Stimulated activated CD8-positive, alpha-beta memory T cell treated with anti-CD3 and anti-CD28 coated beads, Interleukin-2, amount 100 ng/mL, for 1 hour (primary cell): ENCODE measurements at places on chromosomes 3 and 15.

- no peak for DNase-seq
Measured at GRCh38 chr15:63902671-63903035, 68.9 kb upstream of the HERC1 start.

DNA sequence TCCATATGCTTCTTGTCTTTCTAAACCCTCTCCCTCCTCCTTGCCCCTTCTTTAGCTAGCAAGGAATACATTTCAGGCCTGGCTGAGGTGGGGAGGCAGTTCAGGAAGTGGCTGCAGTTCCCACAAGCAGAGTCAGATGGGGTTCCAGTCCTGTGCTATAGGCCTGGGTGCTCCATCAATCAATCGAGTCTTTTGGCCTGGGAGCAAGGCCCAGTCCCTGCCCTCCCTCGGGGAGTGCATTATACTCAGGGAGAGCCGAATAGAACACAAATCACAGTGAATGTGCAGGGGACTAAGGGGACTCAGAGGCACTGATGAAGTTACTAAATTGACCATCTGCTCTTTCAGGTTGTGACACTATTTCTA lies 58.0 kb upstream of the HERC1 start:
- no peak for DNase-seq

GRCh38 chr3:55571913-55572312 lies 84.8 kb upstream of the WNT5A start:
- DNase-seq: no peak

GRCh38 chr15:85849946-85850345 lies 55.2 kb upstream of the KLHL25 start:
- DNase-seq: no peak

DNA sequence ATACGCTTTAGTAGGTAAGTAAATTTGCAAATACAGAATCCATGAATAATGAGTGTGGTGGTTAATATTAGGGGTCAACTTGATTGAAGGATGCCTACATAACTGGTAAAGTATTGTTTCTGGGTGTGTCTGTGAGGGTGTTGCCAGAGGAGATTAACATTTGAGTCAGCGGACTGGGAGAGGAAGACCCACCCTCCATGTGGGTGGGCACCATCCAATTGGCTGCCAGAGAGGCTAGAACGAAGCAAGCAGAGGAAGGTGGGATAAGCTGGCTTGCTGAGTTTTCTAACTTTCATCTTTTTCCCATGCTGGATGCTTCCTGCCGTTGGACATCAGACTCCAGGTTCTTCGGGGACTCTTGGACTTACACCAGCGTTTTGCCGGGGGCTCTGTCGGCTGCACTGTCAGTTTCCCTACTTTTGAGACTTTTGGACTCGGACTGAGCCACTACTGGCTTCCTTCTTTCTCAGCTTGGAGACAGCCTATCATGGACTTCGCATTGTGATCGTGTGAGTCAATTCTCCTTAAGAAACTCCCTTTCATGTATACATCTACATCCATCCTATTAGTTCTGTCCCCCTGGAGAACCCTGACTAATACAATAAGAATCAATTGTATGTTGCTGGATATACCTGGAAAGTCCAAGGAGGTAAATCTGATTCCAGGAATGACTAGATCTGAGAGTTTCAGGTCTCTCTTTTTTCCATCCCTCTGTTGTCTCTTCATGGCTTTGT lies 25.8 kb upstream of the NEDD4 start:
- no peak for DNase-seq

DNA sequence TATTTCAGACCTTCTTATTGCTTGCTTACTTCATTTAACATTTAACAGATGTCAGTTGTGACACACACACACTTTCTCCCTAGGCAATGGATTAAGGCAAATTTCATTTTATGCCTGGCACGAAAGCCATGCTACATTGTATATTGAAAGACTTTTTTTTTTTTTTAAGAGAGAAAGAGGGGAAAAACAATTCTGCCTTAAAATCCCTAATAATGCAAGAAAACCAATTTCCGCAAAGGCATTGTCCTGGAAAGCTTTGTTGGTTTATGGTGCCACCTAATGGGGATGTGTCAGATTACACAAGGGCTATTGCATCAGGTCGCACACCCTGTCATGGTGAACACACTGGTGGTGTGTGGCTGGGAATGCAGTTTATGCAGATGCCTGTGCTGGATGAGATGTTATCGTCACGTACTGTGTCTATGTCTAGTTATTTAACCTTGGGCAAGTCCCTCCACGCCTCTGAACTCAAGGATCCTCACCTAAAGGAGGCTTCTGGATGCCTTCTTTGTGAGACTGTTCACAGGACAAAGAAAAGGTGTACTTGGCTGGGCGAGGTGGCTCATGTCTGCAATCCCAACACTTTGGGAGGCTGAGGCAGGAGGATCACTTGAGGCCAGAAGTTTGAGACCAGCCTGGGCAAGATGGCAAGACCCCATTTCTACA lies 37.3 kb upstream of the RFTN1 start:
- peak; percentile 30 for DNase-seq

- no peak for DNase-seq
Measured at GRCh38 chr15:101455291-101456025, 34.0 kb downstream of the PCSK6 start.

DNA sequence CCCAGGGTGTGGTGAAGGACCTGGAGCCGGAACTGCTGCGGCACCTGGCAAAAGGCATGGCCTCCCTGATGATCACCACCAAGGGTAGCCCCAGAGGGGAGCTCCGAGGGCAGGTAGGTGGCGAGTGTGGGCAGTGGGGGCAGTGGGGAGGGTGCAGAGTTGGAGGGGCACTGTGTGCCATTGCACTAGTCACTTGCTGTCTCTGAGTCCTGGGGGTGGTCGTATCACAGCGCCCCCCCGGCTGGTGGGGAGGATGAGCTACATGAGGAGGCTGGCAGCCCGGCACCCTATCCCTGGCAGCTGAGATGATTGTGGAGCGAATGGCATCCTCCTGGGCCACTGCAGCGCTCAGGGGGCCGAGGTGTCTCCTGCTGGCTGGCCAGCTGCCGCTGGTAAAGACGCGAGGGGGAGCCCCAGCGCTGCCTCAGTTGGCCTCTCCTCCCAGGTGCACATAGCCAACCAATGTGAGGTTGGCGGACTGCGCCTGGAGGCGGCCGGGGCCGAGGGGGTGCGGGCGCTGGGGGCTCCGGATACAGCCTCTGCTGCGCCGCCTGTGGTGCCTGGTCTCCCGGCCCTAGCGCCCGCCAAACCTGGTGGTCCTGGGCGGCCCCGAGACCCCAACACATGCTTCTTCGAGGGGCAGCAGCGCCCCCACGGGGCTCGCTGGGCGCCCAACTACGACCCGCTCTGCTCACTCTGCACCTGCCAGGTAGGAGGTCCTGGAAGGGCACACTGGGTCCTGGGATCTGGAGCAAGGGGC lies 6.4 kb downstream of the CHRD start:
- no peak for DNase-seq

GRCh38 chr3:13030684-13031083 lies 42.5 kb downstream of the IQSEC1 start:
- DNase-seq: no peak

- no peak for DNase-seq
Measured at GRCh38 chr3:170228093-170228766, 6.0 kb downstream of the PRKCI start.

DNA sequence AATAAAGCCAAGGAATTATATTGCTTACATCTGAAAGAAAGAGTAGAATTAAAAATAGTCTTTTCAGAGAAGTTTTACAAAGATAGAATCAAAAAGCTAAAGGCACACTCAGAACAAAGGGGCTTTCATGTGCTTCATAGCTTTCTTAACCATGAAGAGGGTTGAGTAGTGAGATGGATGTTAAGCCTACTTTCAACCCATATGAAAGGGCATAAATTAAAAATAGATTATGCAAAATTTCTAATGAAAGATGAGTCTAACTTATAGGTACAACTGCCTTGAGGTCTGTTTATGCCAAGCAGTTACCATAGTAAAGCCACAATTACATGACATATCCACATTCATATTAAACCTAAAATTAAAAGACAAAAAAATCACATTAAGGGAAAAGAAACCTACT lies 223.3 kb upstream of the ARHGEF26 start:
- no peak for DNase-seq

DNA sequence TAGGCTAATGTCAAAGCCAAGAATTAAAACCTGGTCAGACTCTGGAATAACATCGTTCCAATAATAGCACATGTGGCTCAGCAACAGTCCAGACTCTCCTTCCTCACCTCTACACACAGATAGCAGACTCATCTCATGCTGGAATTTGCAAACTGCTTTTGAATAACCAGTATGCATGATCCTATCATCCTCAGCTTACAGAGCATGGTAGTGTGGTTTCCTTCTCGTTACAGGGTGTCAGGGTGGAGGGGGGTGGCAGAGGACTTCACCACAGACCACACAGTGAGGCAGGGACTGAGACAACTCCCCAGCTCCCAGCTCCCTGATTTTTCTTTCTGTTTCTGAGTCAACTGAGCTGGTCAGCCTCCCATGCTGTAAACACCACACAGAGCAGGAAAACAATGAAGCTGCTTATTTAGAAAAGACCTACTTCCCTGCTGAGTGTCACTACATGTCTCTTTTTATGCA lies 101.6 kb downstream of the RPL22L1 start:
- no peak for DNase-seq

DNA sequence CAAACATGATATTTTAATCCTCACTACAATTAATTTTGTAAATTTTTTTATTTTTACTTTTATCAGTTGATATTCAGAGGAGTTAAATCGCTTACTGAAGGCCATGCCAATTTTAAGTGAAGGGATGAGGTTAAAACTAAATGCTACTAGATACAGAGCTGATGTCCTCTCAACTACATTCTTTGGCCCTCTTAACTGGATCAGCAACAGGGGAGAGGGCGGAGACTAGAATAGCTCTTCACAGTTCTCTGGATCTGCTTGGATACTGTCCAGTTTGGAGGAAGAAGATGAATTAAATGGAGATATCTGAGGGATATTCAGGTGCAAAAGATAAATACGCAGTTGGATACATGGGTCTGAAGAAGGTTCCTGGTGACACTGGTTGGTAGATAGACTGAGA lies 85.6 kb upstream of the LYSMD4 start:
- no peak for DNase-seq

- no peak for DNase-seq
Measured at GRCh38 chr3:69353503-69353902, 32.4 kb downstream of the FRMD4B start.

GRCh38 chr3:58048301-58048700 lies 40.1 kb downstream of the FLNB start:
- DNase-seq: no peak

DNA sequence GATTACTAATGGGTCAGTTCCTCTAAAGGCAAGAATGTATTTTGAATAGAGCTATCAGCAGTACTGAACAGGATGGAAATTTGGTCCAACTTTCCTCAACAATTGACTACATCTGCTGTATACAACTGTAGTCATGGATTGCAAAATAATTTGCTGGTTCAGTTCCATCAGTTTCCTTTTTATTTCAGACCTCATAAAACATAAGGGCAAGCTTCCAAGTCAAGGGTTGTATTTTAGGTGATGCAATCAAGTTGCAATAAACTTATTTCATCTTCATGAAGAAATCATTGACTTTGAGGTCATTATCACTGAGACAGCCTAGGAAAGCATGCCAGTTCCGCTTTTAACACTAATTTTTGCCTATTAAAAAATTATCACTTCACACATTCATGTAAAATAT lies 90.4 kb upstream of the TSEN2 start:
- no peak for DNase-seq

- no peak for DNase-seq
Measured at GRCh38 chr3:182149594-182149993, 437.9 kb downstream of the SOX2 start.

- DNase-seq: no peak
Measured at GRCh38 chr15:98612490-98613110, 35.7 kb upstream of the IGF1R start.

DNA sequence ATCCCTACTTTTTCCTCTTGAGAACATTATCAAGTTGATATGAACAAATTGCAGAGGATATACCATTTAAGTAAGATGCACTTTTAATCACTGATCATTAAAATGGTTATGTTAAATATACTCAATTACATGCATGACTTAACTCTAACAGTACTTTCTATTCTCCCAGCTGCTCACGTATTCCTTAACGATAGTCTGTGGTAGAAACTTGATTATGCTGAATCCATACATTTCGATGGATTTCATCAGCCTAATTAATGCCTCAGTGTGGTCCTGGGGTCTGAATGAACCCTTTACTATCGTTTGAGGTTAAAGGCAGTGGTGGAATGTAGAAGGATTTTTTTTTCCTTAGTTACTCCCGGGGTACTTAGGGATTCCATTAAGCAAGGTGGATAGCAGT lies 18.6 kb downstream of the SOX2 start:
- DNase-seq: no peak

GRCh38 chr3:50665081-50665840 lies 9.5 kb upstream of the DOCK3 start:
- no peak for DNase-seq

DNA sequence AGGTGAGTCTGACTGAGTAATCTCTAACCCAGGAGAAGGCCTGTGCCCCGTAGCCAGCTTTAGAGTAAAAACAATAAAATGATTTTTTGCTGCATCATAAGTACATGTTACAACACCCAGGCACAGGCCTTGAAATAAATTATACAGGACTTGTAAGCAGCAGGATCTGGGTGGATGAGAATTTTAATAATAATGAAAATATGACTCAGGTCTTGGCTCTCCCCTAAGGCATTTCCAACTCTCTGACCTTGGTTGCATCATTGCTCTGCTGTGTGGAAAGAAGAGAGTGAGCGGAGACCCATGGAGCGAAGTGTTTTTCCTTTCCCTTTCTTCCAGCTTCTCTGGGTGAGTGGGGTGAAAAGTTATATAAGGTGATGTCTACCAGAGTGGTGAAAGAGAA lies 44.6 kb downstream of the EOMES start:
- DNase-seq: no peak

GRCh38 chr3:169118666-169119370 lies 544.7 kb downstream of the MECOM start:
- DNase-seq: no peak

- DNase-seq: no peak
Measured at GRCh38 chr15:81235276-81236123, 38.8 kb downstream of the IL16 start.

DNA sequence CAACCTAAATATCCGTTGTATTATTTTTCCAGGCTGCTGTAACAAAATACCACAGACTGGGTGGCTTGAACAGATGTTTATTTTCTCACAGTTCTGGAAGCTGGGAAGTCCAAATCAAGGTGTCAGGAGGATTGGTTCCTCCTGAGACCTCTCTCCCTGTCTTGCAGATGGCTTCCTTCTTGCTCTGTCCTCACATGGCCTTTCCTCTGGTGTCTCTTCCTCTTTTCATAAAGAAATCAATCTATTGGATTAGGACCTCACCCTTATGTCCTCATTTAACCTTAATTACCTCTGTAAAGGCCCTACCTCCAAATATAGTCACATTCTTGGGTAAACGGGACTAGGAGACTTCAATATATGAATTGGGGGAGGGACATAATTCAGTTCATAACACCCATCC lies 89.2 kb upstream of the PLCL2 start:
- DNase-seq: no peak
